ENCODE measurements at places on chromosomes 4 and X. TPM values are rescaled to one million over a fixed set of nuclear protein-coding genes. Genes with fewer than 3 reads are reported as not detected.
A peak's percentile ranks its signal among the peaks of the same experiment; 100 is the strongest.

SORCS2 gene
- not detected for total RNA-seq

GRCh38 chr4:71445811-71446210 is 107.0 kb downstream of the SLC4A4 start:
- no peak for DNase-seq

GAB3 gene
- 16.5 TPM for total RNA-seq

- DNase-seq: peak; percentile 5
Measured at GRCh38 chr4:175891851-175892250, 79.8 kb upstream of the GPM6A start.

DNA sequence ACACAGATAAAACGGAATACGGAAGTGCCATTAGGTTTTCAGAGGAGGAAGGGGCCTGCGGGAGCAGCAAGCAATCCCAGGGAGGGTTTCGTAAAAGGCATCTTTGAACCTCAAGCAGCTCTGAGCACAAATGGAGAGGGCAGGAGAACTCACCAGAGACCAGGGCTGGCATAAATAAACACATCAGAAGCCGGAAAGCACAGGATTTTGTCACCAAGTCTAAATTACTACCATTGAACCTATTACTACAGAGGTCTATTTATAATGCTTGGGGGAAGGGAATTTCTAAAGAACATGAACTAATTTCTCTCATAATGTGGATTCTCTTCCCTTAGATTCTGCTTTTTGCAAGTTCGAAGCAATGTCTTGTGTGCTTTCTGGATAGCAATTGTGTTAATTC is 39.6 kb upstream of the MBTPS2 start:
- no peak for DNase-seq

DNA sequence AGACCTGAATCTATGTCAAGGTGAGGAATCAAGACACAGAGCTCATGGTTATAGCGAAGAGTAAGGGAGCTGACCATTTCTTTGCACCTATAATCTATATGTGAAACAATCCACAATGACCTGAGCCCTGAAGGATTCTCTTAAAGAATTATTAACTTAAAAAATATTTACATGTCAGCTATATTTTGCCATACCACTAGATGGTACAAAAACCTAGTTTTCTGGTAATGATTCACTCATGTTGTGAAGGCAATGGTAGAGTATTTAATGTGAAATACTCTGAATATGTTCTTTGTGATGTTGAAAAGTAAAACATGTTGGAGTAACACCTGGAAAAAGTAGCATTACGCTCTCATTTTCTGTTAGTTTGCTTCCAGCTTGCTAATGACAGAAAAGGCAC is 40.0 kb downstream of the VGLL1 start:
- no peak for DNase-seq

DNA sequence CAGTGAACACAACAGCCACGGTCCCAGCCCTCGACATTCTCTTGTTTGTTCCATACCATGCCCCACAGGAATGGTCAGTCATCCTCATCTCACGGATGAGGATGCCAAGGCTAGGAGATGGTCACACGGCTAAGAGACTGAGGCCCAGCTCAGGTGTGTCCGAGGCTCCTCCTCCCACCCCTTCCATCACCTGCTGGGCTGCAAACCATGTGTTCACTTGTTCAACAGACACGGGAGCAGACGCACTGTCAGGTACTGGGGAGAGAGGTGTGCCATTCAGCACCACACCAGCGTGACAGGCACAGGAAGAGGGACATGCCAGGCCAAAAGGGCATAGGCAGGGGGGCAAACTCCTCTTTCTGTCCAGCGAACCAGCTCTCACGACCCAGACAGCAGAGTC is 45.9 kb downstream of the ABLIM2 start:
- no peak for DNase-seq

DNA sequence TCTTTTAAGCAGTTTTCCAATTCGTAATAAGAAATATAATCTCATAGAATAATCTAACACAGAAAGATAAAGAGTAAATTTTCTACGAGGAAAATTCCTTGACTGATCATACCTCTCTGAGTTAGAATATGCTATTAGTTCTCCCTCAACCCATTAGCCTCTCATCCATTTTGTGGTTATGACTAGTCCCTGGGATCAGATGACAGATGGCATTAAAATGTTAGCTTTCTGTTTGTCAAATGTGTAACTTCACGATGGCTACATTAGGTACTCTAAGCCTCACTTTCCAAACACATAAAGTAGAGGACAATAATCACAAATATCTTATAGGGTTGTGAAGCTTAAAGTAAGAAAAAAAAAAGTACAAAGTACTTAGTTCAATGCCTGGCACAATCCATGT is 112.2 kb downstream of the ZAR1 start:
- no peak for DNase-seq

DNA sequence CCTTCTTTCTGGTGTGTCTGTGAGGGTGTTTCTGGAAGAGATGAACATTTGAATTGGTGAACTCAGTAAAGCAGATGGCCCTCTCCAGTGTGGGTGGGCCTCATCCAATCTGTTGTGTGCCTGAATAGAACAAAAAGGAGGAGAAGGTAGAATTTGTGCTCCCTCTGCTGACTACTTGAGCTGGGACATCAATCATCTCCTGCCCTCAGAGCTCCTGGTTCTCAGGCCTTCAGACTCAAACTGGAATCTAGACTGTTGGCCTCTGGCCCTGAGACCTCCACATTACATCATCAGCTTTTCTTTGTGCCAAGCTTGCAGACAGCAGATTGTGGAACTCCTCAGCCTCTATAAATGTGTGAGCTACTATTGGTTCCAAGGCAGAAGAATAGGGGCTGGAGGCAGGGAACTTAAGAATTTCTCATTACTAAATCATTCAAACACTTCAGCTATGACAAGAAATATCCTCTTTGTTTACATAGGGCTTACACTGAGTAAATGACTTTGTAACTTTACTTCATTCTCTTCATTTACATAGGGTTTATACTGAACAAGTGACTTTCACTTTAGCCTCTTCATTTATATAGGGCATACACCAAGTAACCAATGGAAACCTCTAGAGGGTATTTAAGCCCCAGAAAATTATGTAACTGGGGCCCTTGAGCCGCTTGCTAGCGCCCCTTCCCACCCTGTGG is 86.9 kb upstream of the NWD2 start:
- no peak for DNase-seq
